ENCODE measurements at places on chromosomes 4 and X. TPM values are rescaled to one million over a fixed set of nuclear protein-coding genes. Genes with fewer than 3 reads are reported as not detected.

- DNase-seq: no peak
- H3K4me1 ChIP-seq: no peaks in the 10 kb centered on the region
- no peaks in the 10 kb centered on the region for H3K27me3 ChIP-seq
- no peak overlapping the region for H3K4me3 ChIP-seq
Observed at GRCh38 chr4:184344435-184344834, 126.8 kb upstream of the ENPP6 start.

The FHDC1 gene
- total RNA-seq: 2.3 TPM

The TKTL2 gene
- total RNA-seq: not detected

The PUDP gene
- total RNA-seq: 20.3 TPM

All from breast epithelium (tissue), 4 donors.